ENCODE measurements at places on chromosomes 2 and 18.

DNA sequence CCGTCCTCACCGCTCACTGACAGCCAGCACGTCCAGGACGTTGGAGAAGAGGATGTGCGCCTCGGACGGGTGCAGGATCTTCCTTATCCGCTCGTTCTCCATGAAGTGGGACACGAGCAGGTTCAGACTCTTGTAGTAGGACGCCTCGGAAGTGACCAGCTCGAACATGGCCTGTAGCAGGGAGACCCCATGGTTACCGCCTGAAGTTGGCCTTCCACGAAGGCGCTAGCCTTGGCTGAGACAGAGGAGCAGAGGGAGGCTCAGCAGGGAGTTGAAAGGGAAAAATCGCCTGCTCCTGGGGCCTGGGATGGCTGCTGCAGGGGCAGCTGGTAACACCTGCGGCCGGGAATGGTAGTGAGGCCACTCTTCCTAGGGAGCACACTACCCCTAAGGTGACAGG lies 24.7 kb downstream of the SNORC start:
- DNase-seq, result peak; percentile 40

- no peak for DNase-seq
These were observed 15.8 kb downstream of the PTPN18 start for GRCh38 chr2:130371723-130372054.

DNA sequence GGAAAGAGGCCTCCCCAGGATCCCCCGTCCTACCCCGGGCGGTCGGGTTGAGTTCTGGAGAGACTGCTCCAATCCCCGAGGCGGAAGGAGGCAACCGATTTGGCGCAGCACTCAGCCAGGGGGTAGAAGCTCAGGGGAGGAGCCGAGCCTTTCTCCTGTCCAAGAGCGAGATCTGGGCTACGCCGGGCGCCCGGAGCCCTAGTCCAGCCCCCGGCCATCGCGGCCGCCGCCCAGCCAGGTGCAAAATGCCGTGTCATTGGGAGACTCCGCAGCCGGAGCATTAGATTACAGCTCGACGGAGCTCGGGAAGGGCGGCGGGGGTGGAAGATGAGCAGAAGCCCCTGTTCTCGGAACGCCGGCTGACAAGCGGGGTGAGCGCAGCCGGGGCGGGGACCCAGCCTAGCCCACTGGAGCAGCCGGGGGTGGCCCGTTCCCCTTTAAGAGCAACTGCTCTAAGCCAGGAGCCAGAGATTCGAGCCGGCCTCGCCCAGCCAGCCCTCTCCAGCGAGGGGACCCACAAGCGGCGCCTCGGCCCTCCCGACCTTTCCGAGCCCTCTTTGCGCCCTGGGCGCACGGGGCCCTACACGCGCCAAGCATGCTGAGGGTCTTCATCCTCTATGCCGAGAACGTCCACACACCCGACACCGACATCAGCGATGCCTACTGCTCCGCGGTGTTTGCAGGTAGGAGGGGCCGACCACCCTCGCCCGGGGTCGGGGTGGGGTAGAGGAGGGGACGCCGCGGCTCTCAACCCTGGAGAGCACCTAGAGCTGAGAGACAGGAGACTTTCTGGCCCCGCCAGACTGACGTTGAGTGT lies at the start of gene DYSF:
Gene DYSF, plus strand, starts transcription at position 158 of the 817 bp plus-strand sequence.
- peak; percentile 80 for DNase-seq

DNA sequence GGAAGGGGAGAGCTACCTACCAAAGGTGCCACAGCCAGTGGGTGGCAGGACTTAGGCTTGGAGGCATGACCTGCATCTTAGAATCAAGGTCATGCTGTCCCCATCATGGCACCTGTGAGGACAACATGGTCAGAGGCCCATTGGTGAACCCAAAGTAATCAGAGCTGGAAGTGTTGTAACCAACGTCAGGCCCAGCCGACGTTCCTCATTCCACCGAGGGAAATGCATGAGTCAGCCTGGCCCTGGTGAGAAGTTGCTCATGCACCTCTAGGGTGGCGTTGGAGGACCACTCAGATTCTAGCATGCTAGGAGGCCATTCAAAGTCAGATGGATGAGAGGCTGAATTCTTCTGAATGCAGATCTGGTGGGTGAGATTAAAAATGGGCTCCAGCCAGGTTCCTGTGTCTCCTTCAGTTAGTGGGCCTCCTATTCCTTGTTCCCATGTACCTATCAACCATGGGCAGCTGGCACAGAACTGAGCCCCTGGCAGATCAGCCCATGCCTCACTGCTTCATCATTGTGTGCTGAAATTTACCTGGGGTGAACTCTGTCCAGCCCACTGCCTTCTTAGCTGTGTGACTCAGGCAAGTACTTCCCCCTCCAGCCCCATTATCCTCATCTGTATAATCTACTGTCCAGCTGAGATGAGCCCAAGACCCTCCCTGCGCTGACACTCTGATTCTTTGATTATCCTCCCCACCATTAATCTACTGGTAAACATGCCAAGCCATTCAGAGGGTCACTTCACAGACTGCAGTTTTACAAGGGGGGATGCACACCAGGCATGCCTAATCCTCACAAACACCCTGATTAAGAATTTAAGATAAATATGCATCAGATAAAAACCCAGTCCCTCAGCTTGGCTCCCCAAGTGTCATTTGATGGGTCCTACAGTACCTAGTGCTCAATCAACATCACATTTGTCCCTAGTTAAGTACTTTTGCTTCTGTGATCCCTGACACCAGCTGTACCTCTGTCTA lies 14.0 kb downstream of the SLC14A2 start:
- DNase-seq, result no peak

- DNase-seq, result no peak
These were observed 205.7 kb downstream of the ASB1 start for GRCh38 chr2:238632181-238633060.

DNA sequence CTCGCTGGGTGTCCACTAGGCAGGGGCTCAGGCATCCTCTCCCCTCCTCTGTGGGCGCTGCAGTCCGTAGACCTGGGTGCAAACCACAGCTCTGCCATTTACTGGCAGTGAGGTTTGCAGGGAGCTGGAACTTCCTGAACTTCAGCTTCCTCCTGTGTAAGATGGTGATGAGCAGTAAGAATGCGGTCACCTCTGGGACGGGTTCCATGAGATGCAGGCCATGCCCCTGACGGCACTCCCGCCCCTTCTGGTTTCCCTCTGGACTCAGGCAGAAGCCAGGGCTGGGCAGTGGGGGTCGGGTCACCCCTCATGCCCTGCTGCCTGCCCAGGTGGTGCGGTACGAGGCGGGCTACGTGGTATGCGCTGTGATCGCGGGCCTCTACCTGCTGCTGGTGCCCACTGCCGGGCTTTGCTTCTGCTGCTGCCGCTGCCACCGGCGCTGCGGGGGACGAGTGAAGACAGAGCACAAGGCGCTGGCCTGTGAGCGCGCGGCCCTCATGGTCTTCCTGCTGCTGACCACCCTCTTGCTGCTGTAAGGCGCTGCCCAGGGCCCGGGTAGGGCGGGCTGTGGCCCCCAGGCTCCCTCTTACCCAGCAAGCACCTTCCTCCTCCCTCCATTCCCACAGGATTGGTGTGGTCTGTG lies 1.5 kb downstream of the PROM2 start:
- no peak for DNase-seq

- DNase-seq, result peak; percentile 83
These were observed 71.0 kb upstream of the BOD1L2 start for GRCh38 chr18:57075716-57076400.

GRCh38 chr2:100039291-100039980 lies 103.0 kb downstream of the AFF3 start:
- no peak for DNase-seq

DNA sequence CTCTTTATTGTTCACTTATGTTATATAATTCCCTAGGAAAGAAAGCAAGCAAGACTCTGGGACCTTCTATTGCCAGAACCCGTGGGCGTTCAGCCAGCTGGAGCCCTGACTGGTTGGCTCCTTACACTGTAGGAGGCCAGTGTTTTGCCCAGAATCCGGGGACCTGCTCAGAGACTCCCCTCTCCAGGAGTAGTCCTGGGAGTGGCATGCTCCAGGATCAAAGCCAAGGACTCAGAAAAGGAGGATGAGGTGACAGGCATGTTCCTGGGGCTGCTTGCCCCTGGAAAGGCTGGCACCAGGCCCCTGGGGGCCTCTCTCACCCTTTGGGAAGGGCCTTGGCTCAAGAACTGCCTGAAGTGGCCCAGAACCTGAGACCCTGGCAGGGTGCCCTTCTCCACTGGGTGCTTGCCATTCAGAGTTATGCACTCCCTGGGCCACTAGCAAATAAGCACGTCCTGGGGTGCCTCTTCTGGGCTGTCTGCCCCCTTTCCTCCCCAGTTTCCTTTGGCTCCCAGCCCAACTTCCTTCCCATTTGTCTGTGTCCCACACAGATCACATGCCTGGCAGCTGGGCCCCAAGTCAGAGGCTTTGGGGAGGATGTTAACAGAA lies 19.6 kb upstream of the KIF3C start:
- no peak for DNase-seq

DNA sequence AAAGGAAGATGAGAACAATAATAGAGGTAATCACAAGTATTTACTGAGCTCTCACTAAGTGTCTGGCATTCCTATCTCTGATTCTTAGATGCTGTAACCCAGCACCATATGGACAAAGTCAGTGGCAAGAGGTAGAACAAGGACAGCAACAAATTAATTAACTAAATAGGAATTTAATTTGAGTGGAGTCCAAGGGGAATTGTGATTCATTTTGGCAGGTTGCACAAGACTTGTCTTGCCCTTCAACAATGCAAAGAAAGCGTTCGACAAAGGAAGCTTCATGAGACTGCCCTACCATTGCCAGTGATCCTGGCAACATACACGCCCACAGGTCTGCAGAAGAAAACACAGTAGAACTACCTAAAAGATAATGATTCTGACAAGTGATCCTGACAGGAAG lies 221.6 kb downstream of the RBM43 start:
- no peak for DNase-seq

- DNase-seq, result no peak
These were observed 15.1 kb upstream of the NMUR1 start for GRCh38 chr2:231545105-231545902.

- DNase-seq, result no peak
These were observed 160.1 kb downstream of the THADA start for GRCh38 chr2:43435746-43436145.

GRCh38 chr2:160213511-160213910 lies 13.4 kb upstream of the ITGB6 start:
- DNase-seq, result no peak

GRCh38 chr2:96320728-96321622 lies 4.1 kb upstream of the ITPRIPL1 start:
- DNase-seq, result peak; percentile 70

DNA sequence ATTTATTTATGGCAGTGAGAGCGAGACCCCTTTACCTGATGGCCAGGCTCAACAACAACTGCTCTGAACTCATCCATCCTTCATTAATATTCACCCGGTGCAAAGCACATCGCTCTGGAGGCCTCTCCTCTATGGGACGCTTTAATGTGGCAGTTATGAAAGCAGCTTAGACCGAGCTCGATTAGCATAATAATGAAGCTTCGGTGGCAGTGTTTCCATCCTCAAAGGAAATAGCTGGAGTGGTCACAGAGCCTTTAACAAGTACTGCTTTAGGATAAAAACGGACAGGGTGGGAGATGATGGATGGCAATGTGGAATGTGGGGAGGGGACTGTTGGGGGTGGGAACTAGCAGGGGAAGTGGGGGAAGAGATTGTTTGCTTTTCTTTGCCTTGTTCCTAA lies 243.9 kb downstream of the SLC4A3 start:
- DNase-seq, result peak; percentile 60

DNA sequence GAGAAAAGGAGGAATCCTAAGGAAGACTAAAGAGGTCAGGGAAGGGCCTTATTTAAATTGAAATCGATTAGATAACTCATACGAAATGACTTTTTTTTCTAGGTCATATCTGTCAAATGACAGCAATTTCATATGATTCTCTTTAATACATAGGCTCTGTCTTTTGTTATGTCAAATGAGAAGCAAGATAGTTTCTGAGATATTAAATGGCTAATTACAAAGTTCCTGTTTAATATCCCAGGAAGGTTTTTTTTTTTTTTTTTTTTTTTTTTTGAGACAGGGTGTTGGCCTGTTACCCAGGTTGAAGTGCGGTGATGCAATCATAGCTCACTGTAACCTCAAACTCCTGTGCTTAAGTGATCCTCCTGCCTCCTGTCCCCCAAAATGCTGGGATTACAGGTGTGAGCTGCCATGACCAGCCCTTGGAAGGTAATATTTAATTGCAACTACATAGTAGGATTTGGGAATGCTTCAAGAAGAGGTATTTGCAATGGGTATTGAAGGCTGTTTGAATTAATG lies 48.0 kb upstream of the RMND5A start:
- no peak for DNase-seq

GRCh38 chr2:233402789-233403188 lies 48.5 kb downstream of the DGKD start:
- peak; percentile 13 for DNase-seq

- DNase-seq, result no peak
These were observed 70.8 kb downstream of the INPP4A start for GRCh38 chr2:98515250-98515991.

GRCh38 chr2:164060031-164060430 lies 324.2 kb upstream of the FIGN start:
- no peak for DNase-seq

- DNase-seq, result no peak
These were observed 1.7 kb downstream of the TMSB10 start for GRCh38 chr2:84906900-84907714.

DNA sequence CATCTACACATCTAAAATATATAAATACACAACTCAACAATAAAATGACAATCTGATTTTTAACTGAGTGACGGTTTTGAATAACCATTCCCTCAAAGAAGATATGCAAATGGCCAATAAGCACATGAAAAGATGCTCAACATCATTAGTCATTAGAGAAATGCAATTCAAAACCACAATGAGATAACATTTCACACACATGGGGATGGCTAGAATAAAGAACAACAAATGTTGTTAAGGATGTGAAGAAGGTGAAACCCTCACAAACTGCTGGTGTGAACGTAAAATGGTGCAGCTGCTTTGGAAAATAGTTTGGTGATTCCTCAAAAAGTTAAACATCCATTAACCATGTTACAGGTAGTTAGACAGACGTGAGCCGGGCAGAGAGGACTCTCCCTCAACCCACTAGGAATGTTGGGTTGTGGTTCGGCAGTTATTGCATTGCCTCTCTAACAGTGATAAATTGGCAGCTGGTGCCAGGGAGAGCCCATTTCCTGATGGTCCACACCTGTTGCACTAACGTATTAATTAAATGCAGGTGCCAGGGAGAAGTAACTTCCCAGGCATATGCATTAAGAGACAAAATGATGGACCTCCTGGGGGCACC lies 22.3 kb upstream of the DUSP2 start:
- no peak for DNase-seq

DNA sequence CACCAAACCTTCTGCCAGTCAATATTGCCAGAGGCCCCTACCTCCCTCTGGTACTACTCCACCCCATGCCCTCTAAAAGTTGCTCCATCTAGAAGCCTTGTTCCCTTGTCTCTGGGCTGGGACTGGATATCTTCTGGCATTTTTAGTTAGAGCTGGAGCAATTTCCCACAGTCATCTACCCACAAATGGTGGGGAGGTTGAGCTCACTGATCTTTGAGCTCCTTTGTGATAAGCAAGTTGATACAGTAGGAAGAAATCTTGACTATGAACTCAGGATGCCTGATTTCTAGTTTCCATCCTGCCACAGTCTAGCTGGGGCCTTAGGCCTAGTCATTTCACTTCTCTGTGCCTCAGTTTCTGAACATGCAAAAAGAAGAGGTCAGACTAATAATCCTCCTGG lies 155.0 kb downstream of the MAIP1 start:
- no peak for DNase-seq
